Activated T-cell treated with anti-CD3 and anti-CD28 coated beads, Interleukin-2, amount 50 U/mL, for 48 hours (primary cell): ENCODE measurements at places on chromosomes 3 and 15.

- DNase-seq, result no peak
Observed at GRCh38 chr15:76871930-76872329, 33.2 kb downstream of the SCAPER start.

DNA sequence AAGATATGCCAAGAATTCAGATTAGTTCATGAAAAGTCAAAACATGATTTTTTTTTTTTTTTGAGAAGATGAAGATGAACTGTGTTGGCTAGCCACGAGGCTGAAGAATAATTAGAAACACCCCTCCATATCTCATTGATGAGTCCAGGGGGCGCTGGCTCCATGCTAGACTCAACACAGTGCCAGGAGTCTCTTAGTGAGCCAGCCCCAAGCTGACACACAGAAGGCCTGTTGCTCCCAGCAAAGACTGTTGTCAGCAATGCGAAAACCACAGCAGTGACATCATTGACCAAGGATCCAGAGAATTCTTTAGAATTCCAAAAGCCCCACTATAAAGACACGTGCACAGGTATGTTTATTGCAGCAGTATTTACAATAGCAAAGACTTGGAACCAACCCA, 185.2 kb downstream of the ANXA2 start:
- DNase-seq, result no peak

GRCh38 chr3:122535964-122536631, 21.4 kb upstream of the KPNA1 start:
- DNase-seq, result no peak

GRCh38 chr3:128553560-128553959, 60.6 kb upstream of the GATA2 start:
- DNase-seq, result no peak

DNA sequence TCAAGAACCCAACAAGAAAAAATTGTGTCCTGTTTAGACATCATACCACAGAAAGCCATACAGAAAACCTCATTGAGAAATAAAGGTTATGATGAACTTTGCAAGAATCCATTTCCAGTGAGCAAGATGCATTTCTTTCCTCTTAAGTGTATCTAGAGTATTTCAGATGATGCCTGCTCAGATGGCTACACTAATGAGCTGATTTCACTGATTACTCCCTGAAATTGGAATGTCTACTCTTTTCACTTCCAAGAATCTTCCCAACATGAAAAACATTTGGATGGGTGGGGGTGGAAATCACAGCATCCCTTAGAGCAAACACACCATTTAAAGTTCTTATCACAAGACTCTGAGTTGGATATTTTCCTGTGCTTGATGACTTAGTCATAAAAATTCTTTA, 41.4 kb upstream of the IL12A start:
- no peak for DNase-seq

- DNase-seq, result no peak
Observed at GRCh38 chr3:152968388-152969024, 133.6 kb downstream of the P2RY1 start.

DNA sequence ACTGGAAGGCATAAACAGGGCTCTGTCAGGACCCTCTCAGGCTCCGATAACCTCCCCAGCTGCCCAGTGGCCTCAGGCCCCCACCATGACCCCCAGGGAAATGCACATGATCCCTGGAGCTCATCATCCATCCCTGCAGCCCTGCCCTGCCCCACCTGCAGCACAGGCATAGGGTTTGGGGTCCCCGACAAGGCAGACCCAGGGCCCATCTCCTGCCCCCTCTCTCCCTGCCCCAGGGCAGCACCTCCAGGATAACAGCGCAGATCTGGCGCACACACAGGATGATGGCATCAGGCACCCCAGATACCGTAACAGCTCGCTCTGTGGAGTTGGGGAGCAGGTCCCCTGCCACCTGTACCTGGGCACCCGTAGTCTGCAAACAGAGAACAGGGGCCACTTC, 4.5 kb downstream of the GPR62 start:
- DNase-seq, result no peak

DNA sequence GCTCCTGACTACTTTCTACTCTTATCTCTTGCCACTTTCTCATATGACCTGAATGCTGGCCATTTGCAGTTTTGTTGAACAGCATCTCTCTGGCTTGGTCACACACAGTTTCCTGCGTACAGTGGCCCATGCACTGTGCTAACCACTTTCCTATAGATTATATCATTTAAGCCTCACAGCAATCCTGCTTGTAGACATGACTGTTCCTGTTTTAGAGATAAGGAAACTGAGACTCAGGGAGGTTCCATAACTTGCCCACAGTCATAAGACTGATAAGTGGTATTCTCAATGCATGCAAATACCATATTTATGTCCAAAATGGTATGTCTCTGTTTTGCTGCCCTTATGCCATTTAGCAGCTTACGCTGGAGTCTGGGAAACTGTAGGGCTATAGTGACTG, 229.5 kb downstream of the NR1D2 start:
- no peak for DNase-seq

GRCh38 chr3:149963485-149963884, 7.2 kb downstream of the PFN2 start:
- DNase-seq, result no peak

DNA sequence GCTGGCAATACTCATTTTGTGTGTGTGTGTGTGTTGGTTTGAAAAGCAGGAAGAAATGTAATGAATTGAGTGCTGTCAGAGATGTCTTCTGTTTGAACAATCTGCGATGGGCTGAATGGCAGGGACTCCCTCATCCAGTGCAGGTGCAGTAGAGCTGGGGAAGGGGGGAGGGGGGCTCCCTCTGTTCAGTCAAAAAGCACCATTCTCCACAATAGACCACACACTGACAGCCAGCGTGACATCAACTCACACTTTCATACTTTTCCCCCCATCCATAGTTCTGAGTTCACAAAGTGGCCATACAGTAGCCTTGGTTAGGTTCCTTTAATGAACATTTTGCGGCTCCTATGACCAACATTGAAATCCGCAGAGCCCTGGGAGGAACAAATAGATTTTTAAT, 10.4 kb downstream of the SOX2 start:
- no peak for DNase-seq
